ENCODE measurements at places on chromosomes 4 and X. TPM values are rescaled to one million over a fixed set of nuclear protein-coding genes. Genes with fewer than 3 reads are reported as not detected.
A peak's percentile ranks its signal among the peaks of the same experiment; 100 is the strongest.

ARHGEF6 gene
- polyA plus RNA-seq, result 53.2 TPM

CENPVL1 gene
- polyA plus RNA-seq, result not detected

PABPC4L gene
- polyA plus RNA-seq, result 9.4 TPM

NAA11 gene
- polyA plus RNA-seq, result 0.19 TPM

PCSK1N gene
- polyA plus RNA-seq, result not detected

ADAM29 gene
- not detected for polyA plus RNA-seq

PDE6B gene
- 34.5 TPM for polyA plus RNA-seq

DNA sequence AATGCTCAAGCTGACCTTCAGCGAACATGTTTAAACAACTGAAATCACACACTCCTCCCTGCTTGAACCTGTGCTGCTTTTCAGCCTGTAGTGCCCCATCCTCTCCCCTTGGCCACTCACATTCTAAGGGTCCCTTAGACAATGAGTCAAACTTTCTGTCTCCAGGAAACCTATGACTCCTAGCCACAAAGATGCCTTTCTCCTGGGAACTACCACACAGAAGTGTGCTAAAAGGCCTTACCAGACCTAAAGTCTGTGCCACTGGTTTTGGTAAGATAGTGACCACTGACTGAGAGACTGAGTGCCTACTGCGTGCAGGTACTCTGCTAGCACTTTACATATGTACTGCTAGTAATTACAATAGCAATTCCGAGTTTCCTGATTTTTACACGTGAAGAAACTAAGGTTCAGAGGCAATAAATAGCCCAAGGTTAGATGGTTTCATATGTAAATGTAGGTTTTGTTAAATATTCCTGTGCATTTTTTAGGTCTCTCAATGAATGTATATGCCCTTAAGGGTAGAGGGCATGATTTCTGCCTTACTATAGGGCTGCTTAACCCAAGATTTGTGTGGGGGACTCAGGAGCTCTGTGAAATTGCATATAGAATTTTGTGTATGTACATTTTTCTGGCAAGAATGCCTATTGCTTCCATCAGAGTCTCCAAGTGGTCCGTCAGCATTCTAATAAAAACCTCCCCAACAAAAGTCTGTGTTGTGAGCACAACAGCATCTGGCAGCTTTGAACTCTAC, 71.1 kb downstream of the NSG1 start:
- DNase-seq, result no peak

DNA sequence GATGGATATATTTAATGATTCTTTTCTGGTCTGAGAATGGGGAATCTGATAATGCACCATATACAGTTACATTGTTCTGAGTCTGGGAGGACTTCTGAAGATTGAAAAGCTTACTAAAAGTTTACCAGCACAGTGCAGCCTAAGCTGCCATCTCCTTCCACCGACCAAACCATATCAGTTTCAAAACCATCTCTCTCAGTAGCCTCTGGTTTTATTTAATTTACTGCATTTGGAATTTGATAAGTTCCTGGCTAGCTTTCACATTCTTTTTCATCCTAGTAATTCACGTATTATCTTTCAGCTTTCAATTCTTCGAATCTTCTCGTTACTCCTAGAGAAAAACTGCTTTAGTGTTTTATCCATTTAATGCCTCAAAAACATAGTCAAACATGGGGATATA, 181.4 kb upstream of the HCCS start:
- DNase-seq, result no peak

DNA sequence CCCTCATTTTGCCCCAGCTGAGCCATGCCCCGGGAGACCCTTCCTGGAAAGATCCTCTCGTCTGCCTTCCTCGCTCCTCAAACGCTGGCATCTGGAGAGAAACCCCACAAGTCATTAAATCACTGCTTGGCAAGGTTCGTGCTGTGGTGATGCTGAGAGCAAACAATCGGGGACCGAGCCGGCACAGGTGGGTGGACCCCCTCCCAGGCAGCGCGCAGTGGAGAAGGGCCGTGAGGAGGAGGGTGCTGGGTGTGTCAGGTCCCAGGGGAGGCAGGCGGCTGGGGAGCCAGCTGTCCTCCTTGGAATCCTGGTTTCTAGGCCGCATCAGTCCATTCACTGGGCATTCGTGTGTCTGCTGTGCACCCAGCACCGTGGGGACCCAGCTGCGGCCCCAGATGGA, 64.9 kb upstream of the PSAPL1 start:
- DNase-seq, result no peak

DNA sequence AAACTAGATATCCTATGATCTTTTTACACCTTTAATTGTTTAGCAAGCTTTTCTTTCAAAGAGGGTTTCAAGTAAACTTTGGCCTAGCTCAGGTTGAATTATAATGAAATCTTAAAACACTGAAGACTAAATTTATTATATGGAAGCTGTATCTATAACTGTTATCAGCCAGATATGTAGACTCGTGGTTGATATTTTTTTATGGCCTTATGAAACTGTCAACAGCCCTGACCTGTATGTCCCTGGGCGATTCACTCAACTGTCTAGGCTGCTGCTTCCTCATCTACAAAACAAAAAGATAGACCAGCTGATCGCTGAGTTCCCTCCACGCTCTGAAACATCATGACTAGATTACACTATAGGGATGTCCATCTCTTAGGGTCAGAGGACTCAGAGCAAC, 21.2 kb upstream of the PDK3 start:
- DNase-seq, result no peak

DNA sequence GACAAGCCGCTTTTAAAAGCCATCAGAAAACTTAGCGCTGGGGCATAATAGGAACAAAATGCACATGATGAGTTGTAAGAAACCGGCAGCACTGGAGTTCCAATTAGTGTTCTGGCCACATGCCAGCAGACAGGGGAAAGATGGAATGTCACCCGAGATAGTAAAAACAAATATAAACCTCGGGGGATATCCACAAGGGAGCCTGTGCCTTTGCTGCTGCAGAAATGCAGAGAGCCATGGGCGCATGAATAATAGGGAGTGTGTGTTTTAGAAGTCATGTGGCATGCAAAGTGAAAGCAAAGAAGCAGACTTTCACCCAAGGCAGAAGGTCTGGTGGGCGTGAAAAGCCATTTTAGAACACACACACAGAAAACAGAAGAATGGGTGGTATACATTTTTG, 19.1 kb downstream of the GPRASP3 start:
- no peak for DNase-seq

DNA sequence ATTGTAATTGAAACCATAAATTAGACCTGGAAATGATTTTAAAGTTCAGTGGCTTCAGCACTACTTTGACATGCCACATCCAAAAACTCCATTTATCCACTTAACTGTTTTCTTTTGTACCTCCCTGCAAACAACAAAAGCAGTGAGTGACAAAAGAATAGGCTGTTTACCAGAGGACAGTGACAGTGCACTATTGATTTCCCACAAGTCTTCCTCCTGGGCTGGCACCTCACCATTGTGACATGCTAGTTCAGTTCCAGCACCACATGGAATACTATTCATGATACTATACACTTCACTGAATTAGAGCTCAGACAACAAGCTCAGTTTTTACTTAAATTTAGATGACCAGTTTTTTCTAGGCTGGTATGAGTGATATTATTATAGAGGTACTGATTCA, 29.3 kb downstream of the MOSPD2 start:
- DNase-seq, result no peak

- no peak for DNase-seq
Measured at GRCh38 chr4:138645289-138645688, 370.3 kb upstream of the NOCT start.

DNA sequence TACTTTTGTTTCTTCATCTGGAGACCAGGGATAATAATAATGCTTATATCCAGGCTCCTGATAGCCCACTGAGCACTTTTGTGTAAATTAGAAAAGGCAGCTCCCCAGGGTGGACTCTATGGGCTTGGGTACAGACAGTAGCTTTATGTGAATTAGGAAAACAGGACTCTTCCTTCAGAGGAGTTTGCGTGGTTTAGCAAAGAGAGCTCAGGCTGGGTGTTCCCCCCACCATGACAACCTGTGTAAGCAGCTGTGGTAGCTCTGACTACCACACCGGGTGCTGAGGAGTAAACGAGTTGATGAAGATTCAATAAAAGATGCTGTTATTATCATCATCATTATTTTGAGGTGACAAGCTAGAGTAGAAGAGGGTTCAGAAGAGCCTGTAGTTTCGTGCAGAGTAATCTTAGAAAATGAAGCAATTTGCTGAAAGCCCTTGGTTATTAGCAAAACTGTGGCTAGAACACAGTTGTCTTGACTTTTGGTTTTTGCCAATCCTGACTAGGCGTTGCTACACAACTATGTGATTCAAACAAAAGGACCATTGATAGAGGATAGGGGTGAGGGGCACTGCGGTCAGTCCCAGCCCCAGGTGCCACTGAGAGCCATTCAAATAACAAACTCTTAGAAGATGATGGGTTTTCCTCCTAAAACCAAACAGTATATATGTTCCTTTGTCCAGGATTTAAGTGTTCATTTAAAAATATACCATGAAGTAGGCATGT, 60.6 kb upstream of the LIMCH1 start:
- no peak for DNase-seq

- DNase-seq, result no peak
Measured at GRCh38 chr4:169540774-169541173, 71.6 kb downstream of the NEK1 start.

DNA sequence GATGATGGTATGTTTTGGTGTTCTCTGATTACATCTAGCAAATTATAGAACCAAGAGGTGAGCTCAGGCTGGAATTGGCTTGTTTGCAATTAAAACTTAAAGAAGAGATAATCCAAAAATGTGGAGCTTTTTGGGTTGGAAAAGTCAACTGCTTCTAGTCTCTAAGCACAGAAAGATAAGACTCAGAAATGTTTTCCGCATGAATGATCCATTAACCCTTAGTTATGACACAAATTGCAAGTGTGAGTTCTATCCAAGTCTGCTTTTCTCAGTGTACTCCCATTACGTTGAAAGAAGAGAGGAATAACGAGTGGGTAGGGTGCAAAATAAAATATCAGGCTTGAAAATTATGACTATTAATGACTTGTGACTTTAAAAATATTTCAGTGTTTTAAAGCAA, 38.5 kb downstream of the HPGD start:
- no peak for DNase-seq

DNA sequence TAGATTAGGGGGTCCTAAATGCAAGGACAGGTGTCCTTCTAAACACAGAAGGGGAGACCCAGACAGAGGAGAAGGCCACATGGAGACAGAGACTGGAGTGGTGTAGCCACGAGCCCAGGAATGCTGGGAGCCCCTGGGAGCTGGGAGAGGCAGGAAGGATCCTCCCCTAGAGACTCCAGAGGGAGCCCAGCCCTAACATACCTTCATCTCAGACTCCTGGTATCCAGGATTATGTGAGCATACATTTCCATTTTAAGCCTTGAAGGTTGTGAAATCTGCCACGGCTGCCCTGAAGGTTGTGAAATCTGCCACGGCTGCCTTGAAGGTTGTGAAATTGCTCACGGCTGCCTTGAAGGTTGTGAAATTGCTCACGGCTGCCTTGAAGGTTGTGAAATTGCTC, 148.4 kb downstream of the ASMT start:
- no peak for DNase-seq

DNA sequence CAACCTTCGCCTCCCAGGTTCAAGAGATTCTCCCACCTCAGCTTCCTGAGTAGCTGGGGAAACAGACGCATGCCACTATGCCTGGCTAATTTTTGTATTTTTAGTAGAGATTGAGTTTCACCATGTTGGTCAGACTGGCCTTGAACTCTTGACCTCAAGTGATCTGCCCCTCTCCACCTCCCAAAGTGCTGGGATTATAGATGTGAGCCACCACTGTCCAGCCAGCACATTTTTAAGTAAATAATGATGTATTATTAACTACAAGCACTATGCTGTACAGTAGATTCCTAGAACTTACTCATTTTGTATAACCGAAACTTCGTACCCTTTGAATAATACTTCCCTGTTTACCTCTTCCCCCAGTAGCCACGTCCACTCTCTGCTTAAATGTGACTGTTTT, 96.0 kb upstream of the GABRG1 start:
- no peak for DNase-seq

- DNase-seq, result no peak
Measured at GRCh38 chr4:98993419-98994071, 2.0 kb upstream of the METAP1 start.

DNA sequence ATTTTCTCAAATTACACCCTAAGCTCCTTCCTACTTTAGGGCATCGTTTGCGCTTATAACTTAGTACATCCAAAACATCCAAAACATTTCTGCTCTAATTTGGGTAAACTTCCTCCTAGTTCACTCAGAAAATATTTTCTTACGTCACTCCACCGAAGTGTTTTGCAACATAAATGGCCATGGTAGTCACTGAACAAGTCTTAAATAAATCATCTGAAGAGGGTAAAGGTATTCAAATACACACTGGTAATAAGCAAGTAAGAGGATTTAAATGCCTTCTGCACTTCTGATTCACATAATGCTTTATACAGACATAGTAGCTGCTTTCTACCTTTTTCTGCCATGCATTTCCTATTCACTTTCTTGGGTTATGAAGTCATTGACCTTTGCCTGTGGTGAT, 991.9 kb downstream of the NLGN4X start:
- no peak for DNase-seq

DNA sequence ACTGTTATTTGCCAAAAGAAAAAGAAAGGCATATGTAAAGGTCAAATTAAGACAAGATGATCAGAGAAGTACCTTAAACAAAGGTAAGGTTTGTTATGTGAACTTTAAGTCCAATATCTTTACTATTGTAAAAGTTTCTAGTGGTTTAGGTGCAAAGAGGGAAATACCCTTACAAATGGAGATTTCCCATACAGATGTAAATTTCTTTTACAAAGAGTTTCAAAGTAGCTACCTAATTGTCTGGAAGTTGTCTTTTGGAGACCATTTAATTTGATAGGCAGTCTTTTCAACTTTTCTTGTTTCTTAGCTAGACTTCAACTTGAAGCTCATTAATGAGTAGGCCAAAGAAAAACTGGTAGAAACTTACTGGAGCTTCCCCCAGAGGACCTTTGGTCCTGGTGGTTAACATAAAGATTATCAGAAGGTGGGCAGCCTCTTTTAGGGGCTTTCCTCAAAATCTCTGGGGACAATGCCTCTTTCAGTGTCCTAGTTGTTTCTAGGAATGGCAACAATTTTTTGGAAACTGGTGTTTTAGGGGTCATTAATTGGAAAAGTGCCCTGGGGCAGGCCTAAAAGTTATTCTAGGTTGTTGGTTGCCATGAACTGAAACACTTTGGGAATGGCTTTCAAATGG, 297.3 kb downstream of the GUCY2F start:
- DNase-seq, result no peak

- DNase-seq, result no peak
Measured at GRCh38 chrX:85590638-85591037, 211.2 kb upstream of the POF1B start.

DNA sequence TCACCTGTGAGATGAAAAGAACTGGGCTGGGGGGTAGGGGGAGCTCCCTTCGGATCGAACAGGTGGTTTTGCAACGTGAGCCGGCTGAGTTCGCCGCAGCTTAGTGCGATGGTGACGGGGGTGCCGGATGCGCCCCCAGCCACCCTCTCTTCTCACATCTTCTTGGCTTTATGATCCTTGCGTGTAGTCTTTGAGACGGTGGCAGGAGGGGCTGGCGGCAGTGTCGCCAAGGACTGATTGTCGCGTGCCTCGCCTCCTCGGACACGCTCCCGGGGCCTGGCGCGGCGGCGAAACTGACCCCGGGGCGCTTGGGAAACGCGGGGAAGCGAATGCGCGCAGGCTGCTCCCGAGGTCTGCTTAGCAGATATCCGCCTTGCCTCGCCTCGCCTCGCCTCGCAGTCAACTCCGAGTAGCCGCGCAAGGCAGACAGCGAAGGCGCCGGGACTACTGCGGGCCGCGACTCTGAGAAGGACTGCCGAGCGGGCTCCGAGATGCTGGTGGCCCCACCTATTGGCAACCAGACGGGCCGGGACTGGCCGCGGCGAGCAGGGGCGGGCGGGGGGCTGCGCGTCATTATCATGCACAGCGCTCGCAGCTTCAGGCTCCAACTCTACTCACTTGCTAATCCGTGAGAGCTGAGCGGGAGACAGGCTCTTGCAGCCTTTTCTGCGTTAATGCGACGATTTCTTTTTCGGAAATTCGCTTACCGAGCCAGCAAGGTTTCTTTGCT, 1.5 kb downstream of the GRID2 start:
- peak; percentile 64 for DNase-seq
